ENCODE measurements at places on chromosomes 3 and 15. TPM values are rescaled to one million over a fixed set of nuclear protein-coding genes. Genes with fewer than 3 reads are reported as not detected.

DNA sequence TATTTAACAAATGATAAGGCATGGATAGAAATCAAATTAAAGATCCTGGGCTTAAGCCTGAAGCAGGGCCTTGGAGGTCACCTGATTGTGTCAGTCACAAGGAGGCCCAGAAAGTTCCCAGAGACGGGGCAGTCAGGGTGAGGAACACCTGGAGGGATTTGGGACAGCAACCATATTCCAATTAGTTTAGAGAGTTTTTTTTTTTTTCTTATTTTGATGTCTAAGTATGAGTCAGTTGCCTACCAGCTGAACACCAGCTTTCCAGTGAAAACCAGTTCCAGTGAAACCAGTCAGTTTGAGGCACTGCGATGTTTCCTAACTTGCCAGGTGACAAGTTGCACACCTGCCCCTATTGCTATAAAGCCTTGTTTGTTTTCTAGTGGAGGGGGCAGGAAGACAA is 350.7 kb upstream of the AZI2 start:
- DNase-seq = no peak

GRCh38 chr3:72633121-72633520 is 215.1 kb downstream of the SHQ1 start:
- no peak for DNase-seq

DNA sequence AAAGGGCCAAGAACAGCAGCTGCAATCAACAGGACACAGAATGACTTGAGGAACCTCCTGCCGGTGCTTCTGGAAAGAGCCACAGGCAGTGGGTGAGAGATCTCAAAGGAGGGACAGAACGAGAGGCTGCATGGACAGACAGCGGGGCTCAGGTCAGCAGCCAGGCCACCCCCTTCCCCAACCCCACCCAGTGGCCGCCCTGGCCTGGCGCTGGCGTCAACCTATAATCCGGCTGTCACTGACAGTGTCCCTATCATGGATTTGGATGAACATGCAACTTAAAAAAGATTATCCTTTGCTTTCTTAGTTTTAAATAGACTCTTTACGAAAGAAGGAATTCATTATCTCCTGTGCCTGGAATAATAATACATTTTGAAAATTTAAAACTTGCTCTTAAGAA is 54.1 kb downstream of the TRPM1 start:
- DNase-seq = no peak

DNA sequence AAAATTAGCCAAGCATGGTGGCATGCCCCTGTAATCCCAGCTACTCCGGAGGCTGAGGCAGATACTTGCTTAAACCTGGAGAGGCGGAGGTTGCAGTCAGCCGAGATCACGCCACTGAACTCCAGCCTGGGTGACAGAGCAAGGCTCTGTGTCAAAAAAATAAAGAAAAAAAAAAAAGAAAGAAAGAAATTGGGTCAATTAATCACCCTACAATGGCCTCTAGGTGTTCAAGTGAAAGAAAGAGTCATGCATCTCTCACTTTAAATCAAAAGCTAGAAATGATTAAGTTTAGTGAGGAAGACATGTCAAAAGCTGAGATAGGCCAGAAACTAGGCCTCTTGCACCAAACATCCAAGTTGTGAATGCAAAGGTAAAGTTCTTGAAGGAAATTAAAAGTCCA is 44.9 kb upstream of the GSK3B start:
- no peak for DNase-seq

GRCh38 chr3:172164620-172165362 is 125.4 kb downstream of the FNDC3B start:
- no peak for DNase-seq

DNA sequence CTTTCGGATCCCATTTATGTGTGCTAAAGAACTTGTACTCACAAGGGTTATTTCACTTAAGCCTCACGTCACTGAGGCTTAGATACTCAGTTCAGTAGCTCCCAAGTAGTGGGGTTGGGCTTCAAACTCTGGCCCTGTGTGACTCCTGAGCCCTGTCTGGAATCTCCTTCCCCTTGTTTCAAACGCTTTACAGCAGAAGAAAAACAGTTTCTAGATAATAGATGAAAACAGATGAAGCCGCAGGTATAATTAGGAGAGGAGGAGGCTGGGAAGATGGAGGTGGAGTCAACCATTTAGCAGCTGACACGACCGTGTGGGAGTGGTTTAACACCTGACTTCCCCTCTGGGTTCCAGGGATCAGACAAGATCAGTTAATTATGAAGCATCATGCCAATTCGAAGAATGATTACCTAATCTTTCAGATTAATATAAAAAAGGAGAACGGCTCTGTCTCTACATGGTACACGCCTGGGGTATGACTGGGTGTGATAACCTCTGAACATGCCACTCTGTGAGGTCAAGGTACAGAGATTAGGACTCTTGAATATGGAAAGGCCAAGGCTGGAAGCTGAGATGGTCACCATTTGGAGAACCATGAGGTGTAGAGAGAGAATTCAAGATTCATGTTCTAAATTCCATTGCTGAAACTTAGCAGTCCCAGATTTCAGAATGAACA is 31.1 kb downstream of the TPM1 start:
- no peak for DNase-seq

DNA sequence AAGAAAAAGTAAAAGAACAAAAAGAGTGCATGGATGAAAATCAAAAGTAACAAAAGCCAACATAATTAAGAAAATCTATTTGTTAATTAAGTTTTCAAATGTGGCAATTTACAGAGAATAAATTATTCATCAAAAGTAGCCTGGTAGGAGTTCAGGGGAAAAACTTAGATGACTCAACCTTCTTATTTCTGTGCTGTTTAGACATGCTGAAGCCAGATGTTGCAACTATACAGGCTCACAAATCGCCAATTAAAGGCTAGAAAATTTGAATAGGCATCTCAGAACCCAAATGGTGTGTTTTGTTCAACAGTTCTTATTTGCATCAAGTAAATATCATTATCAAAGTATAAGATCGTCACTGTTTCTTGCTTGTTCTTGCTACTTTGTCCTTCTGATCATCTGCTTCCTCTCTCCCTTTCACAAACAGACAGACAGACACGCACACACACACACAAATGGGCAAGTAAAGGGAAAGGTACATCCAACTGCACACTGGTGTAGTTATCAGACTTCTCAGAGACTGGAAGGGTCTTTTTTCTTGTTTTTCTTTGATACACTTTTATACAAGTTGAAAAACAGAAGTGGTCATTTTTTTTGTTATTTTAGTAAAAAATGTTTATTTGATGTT is 572.2 kb downstream of the MECOM start:
- no peak for DNase-seq

- DNase-seq = no peak
These were observed 116.6 kb downstream of the SEC22A start for GRCh38 chr3:123318374-123318773.

DNA sequence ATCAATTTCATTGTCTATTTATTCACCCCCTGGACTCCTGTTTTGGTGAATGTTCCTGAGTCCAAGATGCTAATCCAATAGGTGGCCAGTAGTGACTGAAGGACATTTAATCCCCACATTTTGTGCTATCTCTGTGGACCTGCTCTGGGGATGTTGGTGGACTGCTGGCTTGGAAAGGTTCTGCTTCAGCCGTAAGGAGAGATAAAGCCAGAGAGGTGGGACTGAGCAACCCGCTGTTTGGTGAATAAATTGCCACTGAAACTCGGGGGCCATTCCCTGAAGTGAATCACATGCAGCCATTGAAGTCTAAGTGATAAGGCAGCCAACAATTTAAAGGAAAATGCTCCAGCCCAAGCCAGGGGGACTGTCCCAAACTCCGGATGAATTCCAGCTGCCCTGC is 1.6 kb upstream of the ABHD6 start:
- DNase-seq = no peak

- DNase-seq = no peak
These were observed 26.7 kb upstream of the TMEM158 start for GRCh38 chr3:45252826-45253225.

SNX33 gene
- 19.2 TPM for polyA plus RNA-seq

FEZF2 gene
- polyA plus RNA-seq = not detected
